ENCODE measurements at places on chromosomes 2 and 18. TPM values are rescaled to one million over a fixed set of nuclear protein-coding genes. Genes with fewer than 3 reads are reported as not detected.

LRP2 gene
- not detected for total RNA-seq

CYP26B1 gene
- total RNA-seq: 1.3 TPM

ASB18 gene
- total RNA-seq: not detected

FAM117B gene
- 1.4 TPM for total RNA-seq

MERTK gene
- total RNA-seq: 17.3 TPM

ANKRD53 gene
- total RNA-seq: 0.09 TPM

LRRTM4 gene
- not detected for total RNA-seq

COL4A3 gene
- 0.19 TPM for total RNA-seq

ARHGAP28 gene
- total RNA-seq: 0.28 TPM

TMEM247 gene
- total RNA-seq: not detected

GNLY gene
- not detected for total RNA-seq

FRZB gene
- total RNA-seq: not detected

GFPT1 gene
- total RNA-seq: 35.2 TPM

SNRNP27 gene
- total RNA-seq: 28.2 TPM

LIPT1 gene
- total RNA-seq: 4.4 TPM

FTCDNL1 gene
- total RNA-seq: 1.4 TPM

UPP2 gene
- total RNA-seq: not detected

FOSL2 gene
- 57.5 TPM for total RNA-seq

EIF2AK2 gene
- 17.5 TPM for total RNA-seq

CFC1 gene
- total RNA-seq: not detected

VAMP5 gene
- 88.9 TPM for total RNA-seq
